Ureter (tissue), 1 donor: ENCODE measurements at places on chromosomes 6 and 20. TPM values are rescaled to one million over a fixed set of nuclear protein-coding genes. Genes with fewer than 3 reads are reported as not detected.

GRCh38 chr20:8627340-8628004, 441.4 kb upstream of the PLCB4 start:
- DNase-seq: no peak

DNA sequence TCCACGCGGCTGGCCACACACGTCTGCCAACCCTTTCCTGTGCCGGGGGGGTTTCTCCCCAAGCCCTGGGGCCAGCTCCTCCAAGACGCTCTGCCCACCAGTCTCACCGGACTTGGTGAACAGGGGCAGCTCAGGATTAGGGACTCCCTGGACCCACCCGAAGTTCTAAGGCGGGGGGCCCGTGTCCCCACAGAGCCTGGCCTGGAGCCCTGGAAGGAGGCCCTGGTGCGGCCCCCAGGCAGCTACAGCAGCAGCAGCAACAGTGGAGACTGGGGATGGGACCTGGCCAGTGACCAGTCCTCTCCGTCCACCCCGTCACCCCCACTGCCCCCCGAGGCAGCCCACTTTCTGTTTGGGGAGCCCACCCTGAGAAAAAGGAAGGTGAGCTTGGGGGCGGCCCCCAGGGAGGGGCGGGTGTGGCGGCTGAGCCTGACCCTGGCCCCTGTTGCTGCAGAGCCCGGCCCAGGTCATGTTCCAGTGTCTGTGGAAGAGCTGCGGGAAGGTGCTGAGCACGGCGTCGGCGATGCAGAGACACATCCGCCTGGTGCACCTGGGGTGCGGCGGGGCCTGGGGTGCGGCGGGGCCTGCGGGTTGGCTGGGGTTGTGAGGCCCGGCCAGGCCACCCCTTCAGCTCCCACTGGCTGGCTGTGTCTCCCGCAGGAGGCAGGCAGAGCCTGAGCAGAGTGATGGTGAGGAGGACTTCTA, 2.3 kb downstream of the SLC2A4RG start:
- DNase-seq: no peak

FNDC1 gene
- 0.26 TPM for total RNA-seq

DNA sequence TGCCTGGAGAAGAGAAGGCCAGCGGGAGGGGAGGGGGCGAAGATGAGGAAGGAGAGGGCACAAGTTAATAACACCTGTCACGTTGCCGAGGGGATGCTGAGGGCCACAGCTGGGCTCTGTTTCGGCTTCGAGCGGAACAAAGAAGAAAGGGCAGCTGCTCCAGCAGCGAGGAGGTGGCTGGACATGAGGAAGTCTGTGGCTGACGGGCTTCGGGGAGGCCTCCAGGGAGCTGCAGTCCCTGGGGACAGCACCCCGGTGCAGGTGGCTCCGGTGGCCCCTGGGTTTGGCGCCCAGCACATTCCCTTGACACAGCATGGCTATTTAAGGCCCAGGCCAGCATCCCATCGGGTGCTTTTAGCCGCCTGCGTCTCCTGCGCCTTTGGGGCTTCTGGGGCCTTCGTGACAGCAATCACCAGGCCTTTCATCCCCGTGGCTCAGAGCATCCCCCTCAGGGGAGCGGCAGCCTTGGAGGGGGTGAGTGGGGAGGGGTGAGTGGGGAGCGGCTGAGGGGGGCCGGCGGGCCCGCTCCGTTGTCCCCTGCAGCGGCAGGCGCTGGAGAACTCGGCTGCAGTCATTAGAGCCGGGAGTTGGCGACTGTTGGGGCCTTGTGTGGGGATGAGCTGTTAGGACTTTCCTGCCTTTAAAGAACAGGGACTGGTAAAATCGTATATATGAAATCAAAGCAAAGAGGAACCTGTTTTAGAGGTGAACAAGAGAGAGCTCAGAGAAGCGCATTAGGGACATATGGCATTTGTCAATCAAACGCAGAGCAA, 99.0 kb downstream of the TMEM242 start:
- no peak for DNase-seq

GRCh38 chr20:20373091-20373571, 5.2 kb downstream of the INSM1 start:
- DNase-seq: no peak

DNA sequence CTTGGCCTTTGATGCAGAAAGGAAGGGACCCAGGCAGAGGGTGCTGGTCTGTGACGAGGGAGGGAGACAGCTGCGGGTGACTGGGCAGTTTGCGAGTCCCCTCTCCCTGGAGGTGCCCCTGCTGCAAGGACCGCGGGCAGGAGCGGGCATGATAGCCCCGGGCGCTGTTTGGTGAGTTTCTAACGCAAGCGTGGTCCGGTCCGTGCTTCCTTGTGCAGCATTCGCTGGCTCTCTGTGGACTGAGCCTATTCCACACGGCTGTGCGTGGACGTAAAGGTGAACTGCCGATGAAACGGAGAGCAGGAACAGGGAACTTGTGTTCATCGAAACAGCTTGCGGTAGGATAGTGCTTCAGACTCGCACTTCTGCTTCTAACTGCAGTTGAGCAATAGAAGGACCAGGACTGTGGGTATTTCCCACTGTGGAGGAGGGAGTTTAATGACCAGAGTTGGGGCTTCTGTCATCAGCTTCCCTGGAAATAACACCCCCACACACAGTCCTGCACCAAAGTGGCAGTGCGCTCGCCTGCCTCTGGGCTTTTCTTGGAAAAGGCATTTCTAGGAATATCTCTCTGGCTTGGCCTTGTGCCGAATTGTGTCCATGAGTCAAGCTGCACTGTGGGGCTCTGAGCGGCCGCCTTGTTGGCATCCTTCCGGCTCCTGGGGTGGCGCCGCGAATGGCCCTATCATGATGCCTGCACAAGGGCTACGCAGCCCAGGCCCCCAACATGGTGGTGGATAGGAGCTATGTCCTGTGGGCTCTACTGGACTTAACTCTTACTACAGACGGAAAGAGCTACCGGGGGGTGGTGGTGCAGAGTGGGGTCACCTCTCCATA, 48.9 kb downstream of the DUSP22 start:
- DNase-seq: no peak

ENPP1 gene
- 9.3 TPM for total RNA-seq

TAGAP gene
- total RNA-seq: 4.9 TPM

DNA sequence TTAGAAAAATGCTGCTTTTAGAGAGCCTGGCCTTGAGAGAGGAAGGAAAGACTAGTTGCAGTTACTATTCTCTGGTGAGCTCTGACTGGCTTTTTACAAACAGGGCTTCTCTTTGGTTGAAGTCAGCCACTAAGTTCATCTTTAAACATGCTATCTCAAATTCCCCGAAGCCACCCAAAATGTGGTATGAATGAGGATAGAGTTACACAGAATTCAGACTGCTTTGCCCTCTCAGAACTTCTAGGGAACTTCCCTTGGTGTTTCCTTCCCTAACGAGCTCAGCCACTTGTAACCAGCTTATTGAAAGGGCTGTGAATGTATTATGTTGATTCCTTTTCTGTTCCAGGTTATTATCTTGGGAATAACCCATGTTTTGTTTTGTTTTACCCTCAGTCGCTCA, 73.5 kb downstream of the EFHC1 start:
- no peak for DNase-seq

DNA sequence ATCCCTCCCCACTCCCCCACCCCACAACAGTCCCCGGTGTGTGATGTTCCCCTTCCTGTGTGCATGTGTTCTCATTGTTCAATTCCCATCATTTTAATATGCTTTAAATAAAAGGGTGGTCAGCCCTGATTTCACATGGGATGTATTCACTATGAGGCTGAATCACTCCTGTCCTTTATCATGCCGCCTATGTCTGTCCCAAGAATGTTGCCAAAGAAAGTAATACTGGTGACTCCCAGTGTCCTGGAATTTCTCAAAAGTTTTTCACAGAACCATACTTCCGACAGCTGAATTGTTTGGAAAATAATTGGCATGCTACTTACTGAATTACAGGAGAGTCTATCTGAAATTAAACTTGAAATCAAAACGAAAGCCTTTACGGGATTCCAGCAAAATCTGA, 217.7 kb downstream of the HAO1 start:
- no peak for DNase-seq

DNA sequence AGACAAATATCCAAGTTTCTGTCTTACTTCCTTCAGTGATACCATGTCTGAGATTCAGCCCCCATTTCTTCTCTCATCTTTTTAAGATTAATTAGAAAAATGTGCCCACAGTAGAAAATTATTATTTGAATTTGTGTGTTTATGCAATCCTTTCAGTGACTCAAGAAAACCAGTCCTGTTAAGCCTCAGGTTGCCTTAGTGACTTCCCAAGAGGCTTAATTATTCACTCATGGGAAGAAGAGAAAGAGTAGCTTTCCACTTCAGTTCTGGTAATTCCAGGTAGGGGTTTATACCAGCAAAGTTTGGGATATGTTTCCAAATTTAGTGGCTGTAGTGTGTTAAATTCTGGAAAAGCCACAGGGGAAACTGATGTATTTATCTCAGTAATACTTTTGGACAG, 149.1 kb downstream of the RIMS1 start:
- no peak for DNase-seq

IMPG1 gene
- not detected for total RNA-seq

DNA sequence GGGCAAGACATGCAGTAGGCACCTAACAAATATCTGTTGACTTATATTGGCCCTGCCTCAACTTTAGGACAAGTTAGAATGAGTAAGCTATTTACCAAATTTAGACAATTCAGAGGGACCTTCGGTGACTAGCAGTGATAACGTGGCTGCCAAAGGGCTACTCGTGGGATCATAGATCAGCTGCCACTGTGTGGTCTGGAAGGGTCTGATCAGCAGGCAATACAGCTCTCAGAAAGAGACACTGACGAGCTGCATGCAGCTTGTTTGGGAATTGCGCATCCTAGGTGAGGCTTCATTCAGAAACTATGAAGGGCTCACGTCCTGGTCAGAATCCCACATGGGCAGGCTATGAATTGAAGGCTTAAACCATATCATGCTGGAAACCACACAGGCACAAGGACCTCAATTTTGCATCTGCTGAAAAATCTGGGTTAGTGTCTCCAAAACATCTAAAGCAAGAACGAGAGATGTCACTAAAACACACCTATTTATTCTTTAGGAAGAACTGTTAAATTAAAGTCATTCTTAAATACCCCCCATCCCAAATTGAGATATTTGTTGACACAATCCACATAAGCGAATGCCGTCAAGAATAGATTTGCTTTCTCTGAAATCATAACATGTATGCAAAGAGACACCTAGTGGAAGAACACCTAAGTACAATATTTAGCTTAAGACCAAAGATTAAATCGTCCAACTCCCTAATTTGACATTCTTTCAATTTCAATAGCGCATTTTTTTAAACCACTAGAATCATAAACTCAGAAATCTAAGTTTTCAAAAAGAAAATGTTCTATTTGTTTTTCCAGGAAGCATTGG, 79.6 kb downstream of the IPCEF1 start:
- no peak for DNase-seq

KHDC1 gene
- 1.5 TPM for total RNA-seq

GRCh38 chr6:148998704-148999103, 251.9 kb downstream of the UST start:
- no peak for DNase-seq

NKAIN4 gene
- not detected for total RNA-seq

C20orf204 gene
- total RNA-seq: 1.9 TPM

- DNase-seq: no peak
Observed at GRCh38 chr20:44219791-44220190, 9.2 kb upstream of the OSER1 start.

GRCh38 chr6:16633961-16634360, 127.3 kb downstream of the ATXN1 start:
- DNase-seq: no peak

DNA sequence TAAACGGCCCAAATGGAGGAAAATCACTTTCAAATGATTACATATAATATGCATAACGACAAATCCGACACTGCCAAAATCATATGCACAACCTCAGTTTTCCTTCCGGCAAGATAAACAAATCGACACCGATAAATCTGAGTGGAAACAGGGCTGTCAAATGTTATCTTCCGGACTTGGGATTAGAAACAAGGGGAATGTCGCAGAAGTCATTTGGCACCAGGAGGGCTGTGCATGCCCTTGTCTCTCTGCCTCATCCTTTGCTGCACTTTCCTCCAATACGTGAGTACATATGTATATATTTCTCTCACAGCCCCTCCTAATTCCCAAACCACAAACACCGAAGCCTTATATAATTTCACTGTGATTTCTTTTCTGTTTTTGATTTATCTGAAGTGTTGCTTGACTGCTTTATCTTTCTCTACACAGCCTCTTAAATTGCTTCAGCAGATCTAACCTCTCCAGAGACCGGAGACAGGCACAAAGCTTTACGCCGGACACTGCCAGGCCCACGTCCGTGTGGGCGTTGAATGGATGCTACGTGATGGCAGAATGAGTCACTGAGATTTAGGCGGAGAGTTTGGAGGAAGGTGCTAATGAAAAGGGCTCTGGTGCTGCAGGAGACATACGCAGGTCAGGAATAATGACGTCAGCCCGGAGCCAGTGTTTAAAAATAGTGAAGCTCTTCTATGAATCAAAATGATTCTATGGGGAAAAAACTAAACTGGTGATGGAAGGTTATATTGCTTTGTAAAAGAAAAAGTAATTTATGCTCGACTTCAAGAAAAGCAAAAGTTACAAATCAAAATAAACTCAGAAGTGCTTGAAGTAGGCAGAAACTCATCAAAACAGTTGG, 21.0 kb upstream of the PRELID3B start:
- no peak for DNase-seq

- no peak for DNase-seq
Observed at GRCh38 chr6:162856885-162857284, 129.1 kb downstream of the PACRG start.

DNA sequence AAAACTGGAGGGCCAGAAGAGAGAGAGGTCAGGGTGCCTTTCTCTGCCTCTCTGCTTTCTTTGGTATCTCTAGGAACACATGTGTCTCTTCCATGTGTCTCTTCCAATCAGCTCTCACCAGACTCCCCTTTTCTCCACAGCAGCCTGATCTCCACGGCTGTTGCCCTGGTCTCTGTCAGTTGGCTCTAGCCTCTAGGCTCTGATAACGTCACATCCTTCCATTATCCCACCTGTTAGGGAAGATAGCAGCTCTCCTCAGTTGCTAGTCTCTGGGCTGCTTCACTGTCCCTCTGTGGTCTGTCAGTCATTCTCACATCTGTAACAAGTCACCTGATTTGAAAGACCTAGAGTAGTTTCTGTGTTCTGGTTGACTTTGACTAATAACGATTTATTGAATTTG, 80.2 kb downstream of the PLCB4 start:
- DNase-seq: no peak

SLC22A16 gene
- not detected for total RNA-seq

- no peak for DNase-seq
Observed at GRCh38 chr20:63622732-63623131, 4.2 kb downstream of the GMEB2 start.

IYD gene
- 1.1 TPM for total RNA-seq

DNA sequence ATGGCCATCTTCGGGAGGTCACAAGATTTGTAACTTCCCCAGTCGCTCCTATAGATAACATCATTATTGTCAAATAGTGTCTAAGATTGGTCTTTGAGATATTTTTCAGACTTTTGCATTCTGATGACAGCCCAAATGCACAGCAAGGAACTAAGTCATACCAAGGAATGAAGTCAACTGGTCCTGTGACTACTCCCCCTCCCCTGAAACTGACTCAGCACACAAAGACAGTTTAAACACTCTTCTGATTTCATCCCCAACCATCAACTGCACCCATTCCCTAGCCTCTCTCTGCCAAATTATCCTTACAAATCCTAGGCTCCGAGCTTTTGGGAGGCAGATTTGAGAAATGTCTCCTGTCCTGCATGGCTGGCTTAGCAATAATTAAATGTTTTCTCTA, 139.4 kb downstream of the HS3ST5 start:
- DNase-seq: no peak

PRSS16 gene
- 13.0 TPM for total RNA-seq

- DNase-seq: no peak
Observed at GRCh38 chr20:45289942-45290676, 16.5 kb upstream of the RBPJL start.

GRCh38 chr6:157064502-157064901, 258.8 kb downstream of the TMEM242 start:
- DNase-seq: no peak

LZTS3 gene
- total RNA-seq: 10.1 TPM

GRCh38 chr6:170165085-170165470, 125.8 kb downstream of the DLL1 start:
- DNase-seq: peak; percentile 49
